ENCODE measurements at places on chromosomes 12 and 14.

- DNase-seq: no peak
These were observed 6.2 kb downstream of the DUSP6 start for GRCh38 chr12:89345830-89346740.

- DNase-seq: no peak
These were observed 31.5 kb downstream of the DEGS2 start for GRCh38 chr14:100127853-100128455.

GRCh38 chr14:91861091-91861490 is 6.2 kb downstream of the TC2N start:
- DNase-seq: no peak

GRCh38 chr12:106248312-106248845 is 559 bp upstream of the CKAP4 start:
- no peak for DNase-seq

GRCh38 chr14:32472512-32473463 is 143.7 kb downstream of the AKAP6 start:
- DNase-seq: no peak

GRCh38 chr14:72614891-72615415 is 278.9 kb downstream of the DPF3 start:
- no peak for DNase-seq

GRCh38 chr12:50882563-50882962 is 39.8 kb downstream of the TMPRSS12 start:
- no peak for DNase-seq

DNA sequence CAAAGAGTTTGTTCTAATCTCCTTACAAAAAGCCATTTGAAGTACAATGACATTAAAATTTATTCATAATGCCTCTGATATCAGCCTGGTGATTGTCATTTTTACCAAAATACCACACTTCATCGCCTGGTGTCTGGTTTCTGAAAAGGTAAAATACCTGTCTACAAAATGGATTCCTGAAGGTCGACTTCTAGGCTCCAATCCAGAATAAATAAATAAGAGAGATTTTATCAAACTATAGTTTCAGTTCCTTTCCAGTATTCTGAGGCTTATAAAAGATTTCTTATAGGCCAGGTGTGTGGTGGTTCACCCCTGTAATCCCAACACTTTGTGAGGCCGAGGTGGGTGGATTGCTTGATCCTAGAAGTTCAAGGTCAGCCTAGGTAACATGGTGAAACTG is 340.7 kb downstream of the SLC16A7 start:
- no peak for DNase-seq

DNA sequence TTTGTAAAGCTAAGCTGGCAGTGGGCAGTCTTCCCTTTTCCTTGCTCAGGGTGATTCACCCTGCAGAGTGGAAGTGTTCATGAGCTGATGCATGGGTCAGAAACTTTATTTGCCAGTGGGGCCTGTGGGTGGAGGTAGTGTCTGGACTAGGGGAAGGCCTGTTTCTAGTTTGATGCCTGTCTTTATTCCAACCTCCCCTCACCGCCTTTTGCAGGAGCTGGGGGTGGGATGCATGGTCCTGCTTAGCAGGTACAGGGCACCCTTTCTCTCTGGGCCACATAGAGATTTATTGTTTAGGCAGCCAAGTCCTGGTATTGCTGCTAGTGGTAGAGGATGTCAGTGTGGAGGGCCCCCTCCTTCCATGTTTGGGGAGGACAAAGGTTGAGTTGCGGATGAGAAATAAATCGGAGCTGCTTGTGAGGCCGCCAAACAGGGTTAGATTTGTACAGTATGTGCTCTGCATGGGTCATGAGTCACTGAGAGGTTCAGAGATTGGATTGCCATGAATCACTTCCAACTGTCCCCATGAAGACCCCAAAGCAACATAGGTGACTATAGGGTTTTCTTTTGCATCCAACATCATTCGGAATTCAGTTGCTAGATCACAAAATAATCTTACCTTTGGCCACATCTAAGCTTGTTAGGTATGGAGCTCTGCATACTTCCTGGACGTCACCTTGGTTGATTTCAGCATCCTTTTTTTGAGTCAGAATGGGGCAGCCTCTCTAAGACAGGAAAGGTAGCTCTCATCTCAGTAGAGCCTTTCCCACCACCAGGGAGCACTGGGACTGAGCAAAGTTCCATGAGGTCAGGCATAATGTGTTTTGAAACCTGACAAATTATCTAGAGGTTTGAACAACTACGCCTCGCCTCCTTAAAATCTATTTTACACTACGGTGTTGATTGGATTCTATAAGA is 8.8 kb downstream of the SMOC1 start:
- DNase-seq: no peak

- no peak for DNase-seq
These were observed 160.9 kb downstream of the ALG10B start for GRCh38 chr12:38477340-38478090.

GRCh38 chr12:29782285-29782870 is 1.4 kb downstream of the TMTC1 start:
- DNase-seq: no peak

DNA sequence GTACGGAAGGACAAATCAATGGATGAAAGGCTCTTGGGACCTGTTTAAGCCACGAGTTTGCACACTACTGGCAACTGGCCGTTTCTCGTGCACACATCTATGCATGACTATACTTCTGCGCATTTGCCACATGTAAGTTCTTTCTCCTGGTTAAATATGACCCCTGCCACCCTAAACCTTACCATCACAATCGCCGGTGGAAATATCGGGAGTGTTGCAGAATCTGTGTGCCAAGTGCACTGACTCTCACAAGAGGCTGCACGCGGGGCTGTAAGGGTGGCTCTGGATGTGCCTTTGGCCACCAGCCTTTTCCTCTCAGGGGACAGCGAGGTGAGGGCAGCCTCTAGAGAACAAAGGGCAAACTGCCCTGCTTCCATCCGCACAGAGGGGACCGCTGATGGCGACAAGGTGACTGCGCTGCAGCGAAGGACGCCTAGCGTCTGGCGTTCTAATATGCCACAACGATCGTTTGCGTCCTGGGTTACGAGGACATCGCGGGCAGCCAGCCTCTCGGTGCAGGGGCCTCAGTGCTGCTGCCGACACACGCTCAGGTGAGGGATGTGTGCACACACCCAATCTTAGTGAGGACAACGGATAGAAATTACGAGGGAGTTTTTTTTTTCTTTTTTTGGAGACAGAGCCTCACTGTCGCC is 232.2 kb downstream of the PCNX1 start:
- DNase-seq: no peak

GRCh38 chr12:22610131-22610530 is 14.8 kb upstream of the ETNK1 start:
- no peak for DNase-seq

DNA sequence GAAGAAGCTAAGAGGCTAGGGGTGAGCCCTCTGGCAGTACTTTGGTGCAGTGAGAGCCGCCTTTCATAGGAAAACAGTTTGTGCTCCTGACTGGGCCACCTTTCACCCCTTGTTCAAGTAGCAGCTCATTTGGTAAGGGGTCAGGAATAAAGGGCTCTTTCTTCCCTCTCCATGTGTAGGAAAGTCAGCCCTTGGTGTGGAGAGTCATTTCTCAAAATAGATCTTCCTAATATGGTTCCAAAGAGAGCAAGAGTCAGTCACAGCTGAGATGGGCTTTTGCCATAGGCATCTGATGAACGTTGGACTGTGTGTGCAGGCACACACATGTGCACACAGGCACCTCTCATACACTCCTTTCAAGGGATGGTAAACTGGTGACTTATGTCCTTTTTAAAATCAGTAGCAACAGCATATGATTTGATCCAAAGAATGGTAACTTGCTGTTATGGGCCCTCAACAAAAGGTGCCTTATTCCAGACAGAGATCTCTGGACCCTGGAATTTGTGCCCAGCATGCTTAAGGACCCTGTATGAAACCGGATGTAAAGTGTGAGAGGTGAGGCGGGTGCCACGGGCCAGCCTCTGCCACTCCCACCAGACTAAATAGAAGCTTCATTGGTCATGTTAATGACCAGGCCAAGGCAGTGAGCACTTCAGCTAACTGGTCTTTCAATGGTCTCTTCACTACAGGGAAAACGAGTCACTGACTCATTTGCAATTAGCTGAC is 16.7 kb upstream of the RIC8B start:
- no peak for DNase-seq

DNA sequence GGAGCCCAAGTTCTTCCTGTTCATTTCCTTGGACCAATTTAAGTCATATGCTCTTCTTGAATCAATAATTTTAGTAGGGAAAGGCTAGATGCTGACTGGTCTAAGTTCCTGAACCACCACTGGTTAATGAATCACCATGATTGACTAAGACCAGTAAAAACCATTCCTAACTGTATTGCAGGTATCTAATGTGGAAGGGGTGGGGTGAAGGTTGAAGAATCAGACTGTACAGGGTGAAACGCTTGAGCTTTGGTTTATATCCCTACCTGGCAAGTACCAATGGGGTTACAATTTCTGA is 100.1 kb downstream of the DYRK2 start:
- no peak for DNase-seq

DNA sequence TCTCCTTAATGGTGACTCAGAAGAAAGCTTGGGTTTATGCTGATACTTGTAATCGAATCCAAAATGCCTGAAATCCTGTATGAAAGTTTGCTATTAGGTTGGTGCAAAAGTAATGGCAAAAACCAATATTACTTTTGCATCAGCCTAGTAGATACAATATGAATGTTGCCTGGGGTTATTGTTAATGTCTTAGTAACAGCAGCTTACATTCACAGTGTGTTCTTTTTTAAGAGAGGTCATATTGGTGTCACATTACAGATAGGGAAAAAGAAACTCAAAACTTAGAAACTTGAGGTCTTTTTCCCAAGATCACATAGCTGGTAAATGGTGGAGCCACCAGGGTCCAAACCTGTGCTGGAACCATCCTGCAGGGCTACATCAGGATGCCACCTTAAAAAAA is 25.2 kb downstream of the SRGAP1 start:
- DNase-seq: no peak

GRCh38 chr14:32201193-32201815 is 541 bp upstream of the RNU6-7 start:
- peak; percentile 34 for DNase-seq

Data from stimulated activated CD4-positive, alpha-beta T cell treated with anti-CD3 and anti-CD28 coated beads, Interleukin-1b, Interleukin-23, amount 100 ng/mL, for 1 hour (primary cell).